Psoas muscle (tissue), 8 donors: ENCODE measurements at places on chromosomes 6 and 20.

DNA sequence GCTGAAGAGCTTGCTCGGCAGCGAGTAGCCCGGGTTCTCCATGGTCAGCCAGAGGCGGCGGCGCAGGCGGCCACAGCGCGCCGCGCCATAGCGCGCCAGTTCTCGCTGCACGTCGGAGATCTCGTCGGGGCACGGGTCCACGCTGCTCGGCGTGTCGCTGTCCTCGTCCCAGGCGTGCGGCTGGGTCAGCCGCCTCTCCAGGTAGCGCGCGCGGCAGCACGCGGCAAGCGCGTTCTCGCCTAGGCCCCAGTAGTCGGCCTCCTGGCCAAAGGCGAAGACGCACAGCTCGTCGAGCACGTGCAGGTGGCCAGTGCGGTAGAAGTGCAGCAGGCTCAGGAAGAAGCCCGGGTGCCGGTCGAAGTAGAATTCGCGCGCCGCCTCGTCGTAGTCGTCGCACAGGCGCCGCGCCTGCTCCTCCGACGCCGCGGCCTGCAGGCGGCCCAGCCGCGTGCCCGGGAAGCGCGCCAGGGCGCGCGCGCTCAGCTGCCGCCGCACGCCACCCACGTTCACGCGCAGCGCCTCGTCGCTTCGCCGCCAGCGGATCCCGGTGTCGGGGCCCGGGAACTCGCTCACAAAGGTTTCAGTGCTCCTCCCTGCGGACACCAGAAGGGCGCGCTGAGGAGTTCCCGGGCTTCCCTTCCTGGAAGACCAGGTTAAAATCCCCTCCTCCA lies 2.7 kb downstream of the KCNS1 start:
- DNase-seq = no peak

DNA sequence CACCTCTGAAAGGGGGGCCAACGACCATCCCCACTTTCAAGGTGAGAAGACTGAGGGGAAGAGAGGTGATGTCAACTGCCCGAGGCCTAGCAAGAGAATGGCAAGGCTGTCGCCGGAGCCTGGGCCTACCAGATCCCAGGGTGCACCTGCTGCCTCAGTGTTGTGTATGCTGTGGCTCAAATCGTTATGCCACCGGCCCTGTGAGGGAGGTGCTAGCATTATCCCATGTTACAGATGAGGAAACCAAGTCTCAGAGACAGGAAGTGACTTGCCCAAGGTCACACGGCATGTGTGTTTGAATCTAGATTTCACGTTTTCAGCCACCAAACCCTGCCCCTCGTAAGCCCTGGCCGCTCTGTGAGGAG lies 152.5 kb downstream of the CEBPB start:
- no peak for DNase-seq

DNA sequence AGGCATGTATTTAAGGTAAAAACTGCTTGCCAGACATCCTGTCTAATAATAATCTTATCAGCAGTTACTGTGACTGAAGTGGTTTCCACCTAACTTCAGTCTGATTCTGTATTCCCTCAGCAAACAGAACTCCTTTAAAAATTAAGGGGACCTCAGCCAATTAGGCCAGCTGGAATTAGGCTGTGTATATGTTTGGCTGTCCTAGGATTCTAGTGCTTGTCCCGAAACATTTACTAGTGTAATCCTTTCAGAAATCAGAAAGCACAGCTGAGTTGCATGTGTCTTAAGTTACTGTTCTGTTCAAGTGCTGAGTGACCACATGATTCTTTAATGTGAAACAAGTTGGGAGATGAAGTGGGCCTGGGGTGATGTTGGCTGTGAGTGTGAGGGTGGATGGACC lies 120.9 kb upstream of the SUPT3H start:
- DNase-seq = no peak

DNA sequence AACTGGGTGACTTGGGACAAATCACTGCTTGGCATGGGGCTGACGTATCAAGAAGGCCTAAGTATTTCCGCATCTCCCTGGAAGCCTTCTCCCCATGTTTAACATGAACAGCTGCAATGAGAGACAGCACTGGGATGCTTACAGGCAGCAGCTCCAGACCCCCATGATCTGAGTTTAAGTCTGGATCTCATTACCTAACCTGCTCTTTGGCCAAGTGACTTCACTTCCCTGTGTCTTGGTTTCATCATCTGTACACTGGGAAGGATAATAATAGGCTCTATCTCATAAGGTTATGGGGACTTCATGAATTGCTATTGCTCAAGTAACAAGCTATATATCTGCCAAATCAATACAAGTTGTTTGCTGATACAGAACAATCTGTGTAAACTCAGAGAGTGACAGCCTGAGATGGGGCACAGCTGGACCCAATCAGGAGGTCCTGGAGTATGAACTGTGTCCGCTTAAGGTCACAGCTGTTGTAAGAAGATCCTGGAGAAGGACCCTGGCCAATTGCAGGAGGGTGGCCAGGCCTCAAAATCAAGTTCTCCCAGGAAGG lies 56.0 kb downstream of the TGM2 start:
- peak; percentile 73 for DNase-seq

DNA sequence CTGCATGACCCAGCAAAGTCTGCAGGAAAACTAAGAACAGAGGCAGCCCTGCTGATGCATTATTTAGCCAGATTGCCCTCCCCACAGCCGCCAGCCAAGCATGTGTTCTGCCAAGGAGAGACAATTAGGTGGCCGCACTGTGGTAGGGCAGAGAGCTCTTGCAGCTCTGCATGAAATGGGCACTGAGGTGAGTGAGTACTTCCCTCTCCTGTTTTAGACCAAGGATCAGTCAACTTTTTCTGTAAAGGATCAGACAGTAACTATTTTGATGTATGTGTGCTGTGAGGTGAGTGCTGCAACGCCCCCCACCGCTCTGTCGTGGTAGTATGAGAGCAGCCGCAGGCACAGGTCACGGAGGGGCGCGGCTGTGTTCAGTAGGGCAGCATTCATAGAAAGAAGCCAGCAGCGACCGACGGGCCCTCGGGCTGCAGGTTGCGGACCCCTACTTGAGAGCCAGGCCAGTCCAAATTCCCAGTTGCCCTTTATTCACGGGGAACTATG lies 23.8 kb upstream of the FAM50B start:
- DNase-seq = peak; percentile 59

DNA sequence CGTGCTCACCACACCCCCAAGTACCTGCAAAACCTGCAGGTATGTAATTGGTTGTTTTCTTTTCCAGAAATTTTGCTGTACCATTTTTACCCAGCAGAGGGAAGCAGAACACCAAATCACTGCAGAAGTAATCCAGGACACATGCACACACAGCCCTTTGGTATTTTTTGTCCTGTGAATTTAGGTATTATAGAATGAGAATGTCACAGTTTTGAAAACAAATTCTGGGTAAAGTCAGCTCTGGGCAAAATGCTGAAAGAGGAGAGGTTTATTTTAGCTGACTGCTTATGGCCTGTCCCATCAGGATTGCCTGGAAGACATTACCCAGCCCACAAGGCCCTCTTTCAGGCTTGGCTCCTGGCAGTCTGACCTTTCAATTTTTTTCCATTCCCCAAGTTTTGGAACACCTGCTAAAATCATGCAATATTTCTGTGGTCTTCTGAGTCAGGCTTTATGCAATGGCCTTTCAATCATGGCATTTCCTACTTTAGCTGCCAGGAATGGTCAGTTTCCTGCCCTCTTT lies 3.5 kb upstream of the EFHC1 start:
- no peak for DNase-seq

DNA sequence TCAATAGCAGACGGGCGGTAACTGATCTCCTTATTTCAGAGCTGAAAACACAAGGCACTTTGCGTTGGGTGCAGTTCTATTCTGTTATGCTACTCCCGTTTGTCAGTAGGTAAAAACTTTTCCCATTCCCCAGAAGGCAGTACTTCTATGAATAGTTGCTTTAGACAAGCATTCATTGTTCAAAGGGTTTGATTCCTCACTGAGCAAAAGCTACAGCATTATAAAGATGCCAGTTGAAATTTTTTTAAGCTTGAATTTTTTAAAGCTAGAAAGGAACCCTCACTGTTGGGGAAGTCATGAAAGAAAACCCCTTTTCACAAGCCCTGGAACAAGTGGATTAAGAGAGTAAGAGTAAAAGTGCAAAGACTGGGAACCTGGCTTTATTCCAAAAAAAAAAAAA lies 42.3 kb downstream of the FUT9 start:
- DNase-seq = no peak

DNA sequence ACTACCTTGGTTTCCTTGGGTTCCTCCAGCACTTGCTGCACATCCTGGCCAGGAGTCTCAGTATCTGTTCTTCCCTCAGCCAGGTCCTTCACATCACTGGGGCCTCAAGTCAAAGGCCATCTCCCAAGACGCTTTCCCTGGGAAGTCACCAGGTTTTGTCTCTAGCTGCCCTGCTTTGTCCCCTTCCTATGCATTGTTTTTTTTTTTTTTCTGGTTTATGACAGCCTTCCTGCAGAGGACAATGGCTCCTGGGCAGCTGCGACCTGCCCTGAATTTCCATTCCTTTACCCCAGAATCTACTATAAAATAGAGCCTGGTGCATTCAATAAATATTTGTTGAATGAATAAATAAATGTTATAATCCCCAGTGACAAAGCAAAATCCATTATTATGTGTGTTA lies 687.3 kb downstream of the QKI start:
- DNase-seq = no peak

DNA sequence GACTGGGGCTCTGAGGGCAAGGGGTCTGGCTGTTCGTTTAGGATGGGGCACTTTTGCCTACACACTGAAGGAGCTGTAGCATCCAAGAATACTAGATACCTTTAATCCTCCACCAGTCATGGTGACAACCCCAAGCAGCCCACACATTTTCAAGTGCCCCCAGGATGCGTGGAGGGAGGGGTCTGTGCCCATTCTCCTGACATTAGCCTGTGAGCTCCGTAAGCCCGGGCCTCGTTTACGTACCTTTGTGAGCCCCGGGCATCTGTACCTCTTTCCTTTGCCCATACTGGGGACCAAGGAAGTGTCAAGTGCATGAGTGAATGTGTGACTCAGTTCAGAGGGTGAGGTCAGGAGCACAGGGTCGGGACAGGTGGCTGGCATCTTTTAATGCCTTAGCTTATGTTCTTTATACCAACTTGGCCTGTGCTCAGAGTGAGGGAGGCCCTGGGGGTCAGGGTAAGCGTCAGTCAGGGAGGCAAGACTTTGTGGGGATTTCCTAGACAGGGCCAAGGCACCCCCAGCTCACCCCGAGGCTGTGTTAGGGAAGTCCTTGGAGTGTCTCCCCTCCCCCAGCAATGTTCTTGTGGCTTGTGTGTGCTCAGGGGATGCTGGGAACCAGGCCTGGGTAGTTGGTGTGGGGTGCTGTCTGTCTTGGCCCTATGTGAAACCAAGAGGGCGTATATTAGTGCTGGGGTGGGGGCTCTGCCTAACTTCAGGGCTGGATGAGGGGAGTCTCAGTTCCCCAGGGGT lies 12.9 kb downstream of the VEGFA start:
- DNase-seq = no peak

DNA sequence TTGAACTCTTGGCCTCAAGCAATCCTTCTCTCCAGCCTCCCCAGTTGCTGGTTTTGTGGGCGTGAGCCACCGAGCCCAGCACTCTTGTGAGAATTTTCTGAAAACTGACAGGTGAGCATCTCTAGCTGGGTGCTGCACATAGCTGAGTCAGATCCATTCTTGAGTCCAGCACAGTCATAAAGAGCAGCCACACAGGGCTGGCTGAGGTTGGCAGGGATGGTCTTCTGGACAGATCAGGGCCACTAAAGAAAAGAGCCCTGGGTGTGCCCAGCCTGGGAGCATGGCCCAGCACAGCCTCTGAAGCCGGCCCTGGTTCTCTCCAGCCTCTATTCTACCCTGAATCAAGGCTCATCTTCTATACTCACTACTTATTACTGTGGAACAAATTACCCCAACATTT lies 11.5 kb downstream of the DLGAP4 start:
- DNase-seq = peak; percentile 18

GRCh38 chr20:41468994-41469600 lies 102.5 kb upstream of the EMILIN3 start:
- DNase-seq = no peak

- DNase-seq = no peak
Measured at GRCh38 chr6:96469312-96469711, 52.3 kb upstream of the UFL1 start.

- DNase-seq = no peak
Measured at GRCh38 chr6:161272635-161273273, 1.1 kb downstream of the AGPAT4 start.

DNA sequence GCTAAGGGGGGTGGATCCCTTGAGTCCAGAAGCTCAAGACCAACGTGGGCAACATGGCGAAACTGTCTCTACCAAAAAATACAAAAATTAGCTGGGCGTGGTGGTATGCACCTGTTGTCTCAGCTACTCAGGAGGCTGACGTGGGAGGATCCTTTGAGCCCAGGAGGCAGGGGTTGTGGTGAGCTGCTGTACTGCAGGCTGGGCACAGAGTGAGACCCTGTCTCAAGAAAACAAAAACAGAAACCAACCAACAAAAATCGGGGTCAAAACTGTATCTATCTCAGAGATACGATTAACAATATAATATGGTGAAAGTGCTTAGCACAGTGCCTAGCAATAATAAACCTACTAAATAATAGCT lies 20.7 kb upstream of the BCAS1 start:
- DNase-seq = no peak

DNA sequence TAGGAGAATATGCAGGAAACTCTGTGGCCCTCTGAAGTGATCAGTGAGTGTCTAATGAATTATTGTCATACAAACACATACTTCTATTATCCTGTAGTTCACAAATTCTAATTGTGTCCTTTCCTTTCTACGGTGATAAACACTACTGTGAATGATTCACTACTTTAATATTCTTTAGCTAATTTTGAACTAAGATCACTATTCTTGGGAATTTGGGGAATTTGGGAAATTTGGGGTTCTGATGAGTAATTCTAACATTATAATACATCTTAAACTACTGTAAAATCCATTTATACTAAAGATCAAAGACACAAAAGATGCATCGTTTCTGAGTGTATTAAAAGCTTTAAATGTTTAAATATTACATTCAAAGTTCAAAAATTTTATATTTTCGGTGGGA lies 1287.2 kb upstream of the CITED2 start:
- no peak for DNase-seq

DNA sequence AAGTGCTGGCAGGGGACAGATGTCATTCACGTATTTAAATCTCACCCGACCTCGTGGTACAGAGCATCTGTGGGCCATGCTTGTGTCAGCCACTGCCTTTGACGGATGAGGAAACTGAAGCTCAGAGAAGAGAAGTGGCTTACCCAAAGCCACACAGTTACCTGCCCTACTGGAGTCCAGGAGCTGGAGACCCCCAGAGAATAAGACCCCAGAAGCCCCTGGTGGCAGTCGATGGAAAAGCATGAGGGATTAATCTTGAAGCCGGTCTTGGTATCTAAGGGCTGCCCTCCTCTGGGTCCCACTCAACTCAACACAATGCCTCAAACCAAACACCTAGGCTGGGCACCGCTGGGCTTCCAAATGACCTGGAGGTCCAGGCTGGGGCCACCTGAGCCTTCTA lies 83.1 kb downstream of the GRM4 start:
- DNase-seq = no peak

DNA sequence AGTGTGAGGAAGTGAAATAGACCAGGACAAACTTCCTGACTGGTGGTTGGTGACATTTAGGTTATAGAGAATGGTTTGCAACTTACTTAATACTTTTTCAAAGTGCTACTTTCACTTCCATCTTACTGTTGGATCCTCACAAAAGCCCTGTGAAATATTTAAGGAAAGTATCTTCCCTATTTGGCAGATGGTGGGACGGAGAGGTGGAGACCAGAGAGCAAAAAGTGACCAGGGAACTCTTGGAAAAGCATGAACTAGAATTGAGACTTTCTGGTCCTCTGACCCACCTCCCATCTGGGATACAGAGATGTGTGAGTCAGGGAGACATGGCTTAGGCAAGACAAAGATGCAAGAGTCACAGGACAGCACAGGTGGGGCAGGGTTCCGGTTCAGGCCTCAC lies 3.0 kb downstream of the TRIM10 start:
- DNase-seq = no peak
